Effector CD8-positive, alpha-beta T cell (primary cell): ENCODE measurements at places on chromosomes 3 and 15.

DNA sequence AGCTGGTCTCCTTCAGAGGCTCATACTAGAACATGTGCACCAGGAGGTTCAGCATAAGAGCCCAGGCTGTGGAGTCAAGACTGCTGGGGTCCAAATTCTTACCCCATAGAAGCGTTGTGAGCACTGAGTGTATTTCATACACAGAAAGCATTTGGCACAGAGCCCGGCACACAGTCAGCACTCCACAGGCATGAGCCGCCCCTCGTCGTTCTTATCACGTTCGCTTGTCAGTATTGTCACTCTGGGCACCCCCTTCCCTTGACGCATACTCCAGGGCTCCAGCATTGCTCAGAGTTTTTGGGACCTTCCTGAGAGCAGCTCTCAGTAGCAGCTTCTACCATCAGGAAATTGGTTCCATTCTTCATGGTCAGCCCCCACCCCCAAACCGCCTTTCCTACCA lies 25.2 kb downstream of the CORO2B start:
- no peak for DNase-seq

- DNase-seq = no peak
These were observed 64.7 kb downstream of the STARD9 start for GRCh38 chr15:42640109-42640508.

- DNase-seq = no peak
These were observed 230.4 kb downstream of the GABRG3 start for GRCh38 chr15:27201425-27201824.

- DNase-seq = no peak
These were observed 252.1 kb downstream of the CPNE4 start for GRCh38 chr3:131782751-131783150.

GRCh38 chr3:190019006-190019405 lies 101.7 kb downstream of the P3H2 start:
- no peak for DNase-seq

DNA sequence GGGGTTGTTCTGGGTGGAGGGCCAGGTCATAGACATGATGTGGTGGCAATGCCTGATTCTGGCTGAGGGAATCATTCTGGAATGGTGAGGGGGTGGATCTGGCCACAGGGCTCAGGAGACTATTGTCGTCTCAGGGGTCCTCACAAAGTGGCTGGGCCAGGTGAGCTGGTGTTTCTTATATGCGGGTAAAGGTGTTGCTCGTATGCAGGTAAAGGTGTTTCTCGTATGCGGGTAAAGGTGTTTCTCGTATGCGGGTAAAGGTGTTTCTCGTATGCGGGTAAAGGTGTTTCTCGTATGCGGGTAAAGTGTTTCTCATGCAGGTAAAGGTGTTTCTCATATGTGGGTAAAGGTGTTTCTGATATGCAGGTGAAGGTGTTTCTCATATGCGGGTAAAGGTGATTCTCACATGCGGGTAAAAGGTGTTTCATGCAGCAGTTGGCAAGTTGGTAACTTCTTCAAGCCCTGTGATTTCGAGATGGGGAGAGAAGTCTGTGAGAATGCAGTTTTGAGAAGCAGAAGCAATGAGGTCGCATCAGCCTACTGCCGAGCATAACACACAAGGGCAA lies 10.5 kb upstream of the MUC4 start:
- no peak for DNase-seq

GRCh38 chr3:159987291-159987711 lies 1.3 kb upstream of the IL12A start:
- no peak for DNase-seq

DNA sequence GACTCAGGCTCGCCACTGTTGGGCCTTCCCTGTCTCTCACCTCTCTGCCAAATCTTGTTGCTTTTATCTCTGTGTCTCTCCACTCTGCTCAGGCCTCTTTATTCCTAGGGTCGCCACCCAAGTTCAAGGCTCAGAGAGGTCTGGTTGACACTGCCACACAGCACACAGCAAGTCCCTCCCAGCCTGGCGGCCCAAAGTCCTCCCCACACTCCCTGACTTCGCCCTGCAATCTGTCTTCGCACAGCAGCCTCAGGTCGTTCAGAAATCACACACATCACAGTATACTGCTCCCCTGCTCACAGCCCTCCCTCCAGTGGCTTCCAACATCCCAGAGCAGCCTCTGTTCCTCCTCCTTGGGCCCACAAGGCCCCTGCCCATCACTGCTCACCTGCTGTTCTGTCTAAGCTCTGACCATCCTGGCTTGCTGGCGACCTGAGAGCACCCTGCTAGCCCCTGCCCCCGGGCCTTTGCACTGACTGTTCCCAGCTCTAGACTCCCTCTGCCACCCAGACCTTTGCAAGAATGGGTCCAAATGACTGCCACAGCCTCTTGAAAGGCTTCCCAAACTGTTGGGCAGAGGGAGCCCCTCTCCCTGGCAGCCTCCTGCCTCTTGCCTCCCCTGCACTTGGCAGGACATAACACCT lies 48.4 kb downstream of the MGLL start:
- DNase-seq = no peak

DNA sequence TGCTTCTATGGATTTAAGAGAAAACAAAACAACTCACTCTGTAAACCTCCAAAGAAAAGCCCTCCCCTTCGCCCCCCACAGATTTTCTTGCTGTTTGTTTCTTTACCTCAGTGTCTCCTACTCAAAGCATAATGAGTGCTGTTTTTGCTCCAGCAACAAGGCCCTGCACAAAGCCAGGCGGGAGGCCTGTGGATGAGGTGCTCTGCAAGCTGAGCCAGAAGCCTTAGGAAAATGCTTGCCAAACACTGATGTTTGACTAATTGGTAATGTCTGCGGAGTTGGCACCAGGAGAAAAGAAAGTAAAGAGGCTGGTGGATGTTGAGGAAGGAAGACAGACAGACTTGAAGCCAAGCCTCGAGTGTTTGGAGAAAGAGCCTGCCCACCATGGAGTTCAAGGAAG lies 99.7 kb downstream of the RARB start:
- DNase-seq = no peak

DNA sequence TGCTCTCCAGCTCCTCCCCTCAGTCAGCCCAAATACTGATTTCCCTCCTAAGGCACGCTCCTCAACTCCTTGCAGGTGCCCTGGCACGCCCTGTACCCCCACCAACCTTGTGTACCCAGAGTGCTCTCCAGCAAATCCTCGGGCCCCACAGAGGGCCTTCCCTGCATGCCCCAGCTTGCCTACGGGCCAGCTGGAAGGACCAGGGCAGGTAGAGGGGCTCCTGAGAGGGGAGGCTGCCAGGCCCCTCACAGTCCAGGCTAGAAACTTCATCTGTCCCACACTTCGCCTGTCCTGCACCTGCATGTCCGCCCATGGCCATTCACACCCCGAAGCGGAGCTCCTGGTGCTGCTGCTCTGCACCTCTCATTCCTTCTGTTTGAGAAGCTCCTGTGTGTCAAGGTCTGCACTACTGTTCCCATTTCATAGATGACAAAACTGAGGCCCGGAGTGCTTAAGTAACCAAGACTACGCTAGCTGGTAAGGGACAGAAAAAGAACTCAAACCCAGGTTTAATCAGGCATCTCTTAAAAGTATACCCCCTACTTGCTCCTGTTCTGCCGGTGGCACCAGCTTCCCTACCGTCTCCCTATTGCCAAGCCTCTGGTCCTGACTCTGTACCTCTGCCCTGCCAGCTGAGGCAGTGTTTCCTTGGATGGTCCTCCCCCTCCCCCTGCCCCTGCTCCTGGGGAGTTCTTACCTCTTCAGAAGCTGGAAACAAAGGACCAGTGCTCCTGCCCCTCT lies 35.6 kb downstream of the ZXDC start:
- no peak for DNase-seq

GRCh38 chr15:62553911-62554563 lies 389.0 kb upstream of the C2CD4B start:
- no peak for DNase-seq

GRCh38 chr3:52453496-52454249 lies at the start of gene TNNC1:
TNNC1 (minus strand) TSS chr3:52454041; CDS start chr3:52454015, 26 bp downstream.
- DNase-seq = no peak

- no peak for DNase-seq
These were observed 227.8 kb downstream of the TBC1D5 start for GRCh38 chr3:17514597-17514996.

- no peak for DNase-seq
These were observed 8.6 kb upstream of the SRP14 start for GRCh38 chr15:40047415-40048210.

DNA sequence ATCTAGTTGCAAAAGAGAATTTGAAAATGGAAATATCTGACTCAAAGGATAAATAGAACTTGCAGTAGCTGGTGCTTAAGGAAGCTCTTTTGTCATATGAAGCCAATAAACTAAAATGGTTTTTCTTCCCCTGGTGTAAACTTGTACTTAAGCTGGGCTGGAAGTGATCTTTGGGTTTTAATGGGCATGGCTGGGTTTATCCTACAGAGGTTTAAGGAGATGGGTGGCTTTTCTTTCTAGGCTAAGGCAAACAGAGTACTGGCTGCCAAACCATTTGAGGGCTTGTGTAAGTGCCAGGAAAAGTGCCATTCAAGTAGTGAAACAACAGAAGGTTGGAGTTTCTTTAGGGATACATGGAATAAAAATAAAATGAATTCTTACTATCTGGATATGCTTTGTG lies 12.1 kb upstream of the UTS2B start:
- DNase-seq = no peak

- no peak for DNase-seq
These were observed 253.1 kb downstream of the CGGBP1 start for GRCh38 chr3:87805670-87806069.

GRCh38 chr15:29736744-29737020 lies 85.6 kb downstream of the TJP1 start:
- no peak for DNase-seq

DNA sequence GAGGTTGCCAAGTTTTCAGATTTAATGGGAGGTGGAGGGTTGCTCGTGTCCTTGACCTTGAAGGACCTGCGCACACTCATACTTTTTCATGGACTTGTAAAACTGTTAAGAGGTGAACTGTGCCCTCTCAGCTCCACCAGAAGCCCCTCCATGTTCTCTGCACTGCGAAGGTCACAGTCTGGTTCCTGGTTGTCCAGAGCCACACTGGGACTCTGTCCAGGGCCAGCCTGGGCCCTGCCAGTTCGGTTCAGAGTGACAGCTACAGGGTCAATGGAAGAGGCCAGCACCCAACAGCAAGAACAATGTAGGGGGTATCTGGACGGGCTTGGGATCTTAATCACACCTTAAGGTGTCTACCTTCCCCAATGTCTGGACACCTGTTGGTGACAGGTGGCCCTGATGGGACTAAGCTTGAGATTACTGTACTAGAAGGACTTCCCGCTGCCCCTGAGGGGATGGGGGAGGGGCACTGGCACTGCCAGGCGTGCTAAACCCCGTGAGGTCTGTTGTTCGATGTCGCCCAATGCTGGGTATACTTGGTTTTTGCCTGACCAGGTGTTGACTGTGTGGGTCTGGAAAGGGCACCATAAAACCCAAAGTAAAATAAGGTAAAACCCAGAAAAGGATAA lies 34.7 kb downstream of the GRK7 start:
- no peak for DNase-seq

GRCh38 chr15:38699633-38700230 lies 135.1 kb upstream of the RASGRP1 start:
- DNase-seq = peak; percentile 47

DNA sequence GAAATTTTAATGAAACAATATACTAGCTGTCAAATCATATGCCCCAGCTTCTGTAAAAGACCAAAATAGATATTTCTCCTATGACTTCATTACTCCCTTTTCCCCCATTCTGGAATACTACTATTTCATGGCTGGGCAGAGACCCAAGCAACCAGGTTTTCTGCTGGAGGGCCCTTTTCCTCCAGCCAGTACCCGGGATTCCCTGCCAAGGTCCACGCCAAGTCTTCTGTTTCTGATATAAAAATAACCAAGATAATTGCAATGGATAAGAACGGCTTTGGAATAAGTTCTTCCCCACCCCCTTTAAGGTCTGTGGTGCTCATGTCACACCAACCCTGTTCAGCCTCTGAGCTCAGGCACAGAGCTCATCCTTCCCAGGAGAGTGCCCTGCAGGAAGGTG lies 17.2 kb upstream of the NMNAT3 start:
- DNase-seq = no peak

DNA sequence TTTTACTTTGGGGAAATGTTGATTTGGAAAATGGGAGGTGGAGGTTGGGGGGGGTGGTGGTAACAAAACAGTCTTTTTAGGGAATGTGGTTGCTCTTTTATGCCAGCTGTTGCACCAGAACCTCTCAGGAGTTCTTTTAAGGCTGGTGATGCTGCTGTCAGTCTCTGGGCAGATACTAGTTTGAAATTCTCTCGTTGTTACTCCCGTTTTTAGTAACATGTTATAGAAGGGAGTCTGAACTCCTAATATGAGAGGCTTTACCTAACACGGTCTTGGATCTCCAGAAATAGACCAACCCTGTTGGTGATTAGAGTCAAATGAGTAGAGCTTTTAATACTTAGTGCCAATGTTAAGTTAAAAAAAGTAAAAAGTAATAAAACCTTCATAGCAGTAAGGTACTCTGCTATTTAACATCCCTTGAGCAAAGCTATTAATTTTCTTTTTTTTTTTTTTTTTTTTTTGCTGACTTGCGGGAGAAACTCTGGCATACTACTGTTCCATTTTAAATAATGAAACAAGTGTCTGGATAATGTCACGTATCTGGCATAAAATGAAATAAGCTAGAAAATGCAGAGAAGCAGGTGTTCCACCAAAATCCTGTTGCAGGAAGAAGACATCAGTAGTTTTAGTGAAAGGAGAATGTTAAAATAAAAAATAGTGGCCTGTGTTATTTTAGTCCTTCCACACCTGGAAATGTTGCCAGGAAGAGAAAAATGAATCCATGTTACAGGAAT lies 156.7 kb downstream of the CACNA1D start:
- no peak for DNase-seq

- no peak for DNase-seq
These were observed 5.4 kb upstream of the SLC6A6 start for GRCh38 chr3:14397046-14397445.

- no peak for DNase-seq
These were observed 418.7 kb upstream of the SGO1 start for GRCh38 chr3:20604659-20605058.

DNA sequence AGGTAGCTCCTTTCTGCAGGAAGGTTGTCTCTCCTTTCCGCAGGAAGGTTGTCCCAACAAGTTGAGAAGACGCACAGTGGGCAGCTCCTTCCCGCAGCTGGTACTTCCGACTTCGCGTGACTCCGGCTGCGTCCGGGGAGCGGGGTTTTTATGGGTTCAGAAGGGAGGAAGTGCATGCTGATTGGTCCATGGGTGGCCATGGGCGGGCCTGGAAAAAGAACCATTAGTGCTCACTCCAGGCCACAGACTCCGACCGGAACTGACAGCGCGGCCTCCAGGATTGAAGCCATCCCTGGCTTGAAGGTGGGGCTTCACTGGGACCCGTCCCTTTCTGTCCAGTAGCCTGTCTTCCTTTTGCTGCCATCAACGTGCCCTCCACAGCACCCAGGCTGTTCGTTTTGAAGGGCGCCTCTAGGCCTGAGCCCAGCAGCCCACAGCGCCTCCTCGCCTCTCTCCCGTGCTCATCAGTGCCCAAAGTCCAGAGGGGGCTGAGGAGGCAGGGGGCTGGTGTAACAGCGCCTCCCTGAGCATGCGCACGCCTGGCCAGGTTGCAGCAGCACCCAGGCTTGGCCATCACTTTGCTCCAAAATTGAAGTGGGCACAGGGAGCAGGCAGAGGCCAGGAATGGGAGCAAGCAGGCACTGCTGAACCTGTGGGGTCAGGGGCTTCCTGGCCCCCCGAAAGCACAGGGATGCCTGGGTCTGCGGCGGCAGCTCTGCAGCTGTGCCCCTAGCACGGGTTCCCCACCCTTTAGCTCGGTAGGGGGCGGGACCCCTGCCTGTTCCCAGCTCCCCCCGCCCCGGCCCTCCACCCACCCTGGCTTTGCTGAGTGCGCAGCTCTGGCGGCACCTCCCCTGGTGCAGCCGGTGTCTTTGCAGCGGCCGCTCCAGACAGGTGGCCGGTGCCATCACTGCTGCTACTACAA lies 330.6 kb upstream of the MCTP2 start:
- DNase-seq = no peak
